Bronchus fibroblast of lung (primary cell): ENCODE measurements at places on chromosomes 3 and 15. TPM values are rescaled to one million over a fixed set of nuclear protein-coding genes. Genes with fewer than 3 reads are reported as not detected.

The MITF gene
- total RNA-seq: 4.6 and 5.4 TPM in 2 replicates

The CHRM5 gene
- total RNA-seq: not detected in 2 replicates

The LIPH gene
- under 0.01 TPM in 1 of 2 replicates, not detected in the other for total RNA-seq

The DLEC1 gene
- total RNA-seq: not detected in 2 replicates

The SYNPR gene
- total RNA-seq: not detected in 2 replicates

The IL17RD gene
- 1.6 and 2.0 TPM in 2 replicates for total RNA-seq

The IQCF5 gene
- total RNA-seq: not detected in 2 replicates

The DISP2 gene
- 0.17 and 0.30 TPM in 2 replicates for total RNA-seq

The TLE3 gene
- total RNA-seq: 29.0 and 29.9 TPM in 2 replicates

The BBS4 gene
- total RNA-seq: 11.9 and 25.0 TPM in 2 replicates

The C2CD4B gene
- total RNA-seq: not detected in 2 replicates

The SNX22 gene
- under 0.01 and 0.17 TPM in 2 replicates for total RNA-seq

The CADM2 gene
- total RNA-seq: 0.15 TPM in 1 of 2 replicates, not detected in the other

The C3orf49 gene
- not detected in 2 replicates for total RNA-seq

The VEPH1 gene
- total RNA-seq: 25.9 and 30.1 TPM in 2 replicates

The TEX55 gene
- total RNA-seq: not detected in 2 replicates

The ISG20 gene
- total RNA-seq: 3.0 and 5.1 TPM in 2 replicates

The SLC6A20 gene
- not detected in 2 replicates for total RNA-seq

The TERC gene
- 92.2 and 99.0 TPM in 2 replicates for total RNA-seq

The IMPG2 gene
- total RNA-seq: under 0.01 TPM in 2 replicates

The CHRD gene
- 0.17 and 0.30 TPM in 2 replicates for total RNA-seq

The IL12A gene
- 2.4 and 4.5 TPM in 2 replicates for total RNA-seq

The GOLGA6L7 gene
- total RNA-seq: not detected in 2 replicates

The FOXL2NB gene
- total RNA-seq: not detected in 2 replicates

The CDCP1 gene
- 22.1 and 23.2 TPM in 2 replicates for total RNA-seq
